ENCODE measurements at places on chromosomes 12 and 14. TPM values are rescaled to one million over a fixed set of nuclear protein-coding genes. Genes with fewer than 3 reads are reported as not detected.

Gene GEMIN2
- 34.9 TPM for total RNA-seq

Gene E2F7
- total RNA-seq = 19.8 TPM

Gene FGF6
- total RNA-seq = not detected

Gene CLECL1
- not detected for total RNA-seq

Gene RPL10L
- total RNA-seq = not detected

Gene CCDC184
- total RNA-seq = 1.5 TPM

Gene TMBIM4
- 41.9 TPM for total RNA-seq

GRCh38 chr12:12081836-12082497 is 11.2 kb downstream of the BCL2L14 start:
- peaks cover 30% of the 10 kb centered on the region for H3K4me1 ChIP-seq
- no peak overlapping the region for H3K4me3 ChIP-seq
- H3K27me3 ChIP-seq = no peaks in the 10 kb centered on the region
- no peak overlapping the region for H3K27ac ChIP-seq
- no peak for DNase-seq

Data from WTC11 (cell line).